HS-5 (cell line): ENCODE measurements at places on chromosomes 12 and 14.

DNA sequence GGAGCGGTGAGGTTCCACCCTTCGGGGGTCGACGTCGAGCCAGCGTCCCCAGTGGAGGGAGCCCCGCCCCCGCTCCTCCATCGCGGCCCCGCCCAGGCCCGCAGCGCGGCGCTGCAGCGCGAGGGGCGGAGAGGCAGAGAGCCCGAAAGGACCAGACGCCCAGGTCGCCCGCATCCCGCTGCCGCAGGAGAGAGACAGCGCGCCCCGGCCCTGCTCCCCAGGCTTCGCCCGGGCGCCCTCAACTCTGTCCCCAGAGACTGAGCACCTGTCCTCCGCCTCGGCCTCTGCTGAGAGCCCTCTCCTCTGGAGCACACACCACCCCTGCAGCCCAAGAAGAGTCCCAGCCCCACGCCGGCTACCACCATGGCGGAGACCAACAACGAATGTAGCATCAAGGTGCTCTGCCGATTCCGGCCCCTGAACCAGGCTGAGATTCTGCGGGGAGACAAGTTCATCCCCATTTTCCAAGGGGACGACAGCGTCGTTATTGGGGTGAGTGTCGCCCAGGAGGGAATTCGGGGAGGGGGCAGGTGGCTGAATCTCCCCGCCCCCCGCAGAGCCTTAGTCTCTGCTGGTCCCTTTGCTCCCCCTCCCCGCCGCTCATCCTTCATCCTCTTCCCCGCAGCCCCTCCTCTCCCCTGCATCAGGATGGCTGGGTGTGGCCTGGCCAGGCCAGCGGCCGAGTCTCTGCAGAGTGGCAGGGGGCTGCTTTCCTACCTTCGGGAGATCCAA lies at the start of gene KIF5A:
KIF5A (plus strand) TSS at position 136 of the 732 bp plus-strand sequence; CDS start at position 364, 228 bp downstream.
- no peak for DNase-seq

DNA sequence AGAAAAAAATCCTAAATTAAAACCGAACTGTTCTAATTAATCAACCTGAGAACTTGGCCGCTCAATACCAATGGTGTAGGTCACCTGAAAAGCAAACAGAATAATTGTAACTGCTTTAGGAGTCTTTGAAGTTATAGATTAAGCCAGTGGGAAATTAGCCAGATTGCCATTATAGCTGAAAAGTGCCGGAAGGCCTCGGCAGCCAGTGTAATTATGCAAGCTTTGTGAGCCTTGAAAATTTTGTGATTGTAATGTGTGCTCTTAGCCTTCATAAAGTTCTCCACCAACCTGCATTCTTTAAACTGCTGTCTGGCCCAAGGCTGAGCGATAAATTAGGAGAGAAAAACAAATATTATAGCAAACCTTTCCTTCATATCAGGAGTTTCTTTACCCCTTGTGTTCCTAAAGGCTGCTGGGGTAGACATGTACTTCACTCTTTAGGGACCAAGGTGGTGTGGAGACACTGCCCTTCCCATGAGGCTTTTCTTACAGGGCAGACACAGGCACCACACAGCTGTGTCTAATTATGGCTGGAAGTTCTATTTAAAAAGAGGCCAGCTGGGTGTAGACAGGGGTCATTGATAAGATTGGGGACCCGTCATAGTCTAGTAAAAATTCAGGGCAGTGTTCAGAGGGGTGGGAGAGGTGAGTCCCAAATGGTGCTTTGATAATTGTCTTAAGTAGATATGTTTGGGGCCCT lies 991.2 kb downstream of the FLRT2 start:
- no peak for DNase-seq

DNA sequence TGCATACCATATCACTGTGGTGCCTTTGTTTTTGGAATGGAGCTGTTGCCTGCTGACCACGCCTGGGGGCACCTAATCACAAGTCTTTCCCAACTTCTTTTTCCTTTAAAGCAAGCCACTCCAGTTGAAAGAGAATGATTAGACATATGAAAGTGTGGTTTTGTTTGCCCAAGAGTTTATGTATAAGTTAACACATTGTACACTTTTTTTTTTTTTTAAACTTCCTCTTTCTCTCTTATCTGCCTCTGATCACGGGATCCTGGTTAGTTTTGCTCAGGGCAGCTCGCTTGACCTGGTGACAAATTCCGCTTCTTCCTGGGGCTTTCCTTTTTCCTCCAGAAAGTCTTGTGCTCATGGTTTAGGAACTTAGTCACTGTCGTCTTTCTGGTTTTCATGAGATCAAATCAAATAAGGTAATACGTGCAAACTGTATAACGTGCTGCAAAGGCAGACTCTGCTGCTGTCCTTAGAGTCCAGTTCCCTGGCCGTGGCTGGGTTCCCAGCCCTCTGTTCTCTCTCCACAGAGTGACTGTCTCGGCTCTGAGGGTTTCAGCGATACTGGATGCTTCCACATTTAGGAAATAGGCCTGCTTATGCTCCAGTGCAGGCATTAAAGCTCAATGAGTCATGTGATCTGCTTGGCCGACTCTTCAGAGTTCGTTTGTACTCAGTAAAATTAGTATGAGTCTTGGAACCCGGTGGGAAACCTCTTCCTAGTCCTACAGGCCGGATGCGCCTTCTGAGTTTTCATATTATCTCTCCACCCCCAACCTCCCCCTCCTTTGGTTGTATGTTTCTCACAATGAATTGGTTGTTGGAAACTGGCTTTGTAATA lies 15.2 kb downstream of the RASSF3 start:
- DNase-seq = peak; percentile 90

DNA sequence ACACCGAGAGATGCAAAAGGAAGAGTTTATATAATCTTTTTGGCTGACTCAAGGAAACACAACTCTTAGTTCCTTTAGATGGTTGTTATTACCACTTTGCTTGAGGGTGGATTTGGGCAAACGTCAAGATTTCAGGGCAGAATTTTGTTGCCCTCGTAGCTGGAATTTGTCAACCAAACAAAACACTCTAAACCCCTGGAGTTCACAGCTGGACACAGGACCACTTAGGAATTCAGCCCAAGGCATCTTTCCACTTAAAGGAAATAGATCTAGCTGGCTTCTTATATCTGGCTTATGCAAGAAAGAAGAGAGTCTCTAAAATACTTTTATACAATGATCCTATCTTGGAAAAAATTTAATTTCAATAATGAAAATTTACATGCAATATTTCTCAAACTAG lies 237.8 kb upstream of the LRIG3 start:
- no peak for DNase-seq

GRCh38 chr12:102197789-102198188 lies at the start of gene PMCH:
TSS of gene PMCH (minus strand) at chr12:102197833. CDS start at chr12:102197770, 63 bp downstream.
- no peak for DNase-seq

DNA sequence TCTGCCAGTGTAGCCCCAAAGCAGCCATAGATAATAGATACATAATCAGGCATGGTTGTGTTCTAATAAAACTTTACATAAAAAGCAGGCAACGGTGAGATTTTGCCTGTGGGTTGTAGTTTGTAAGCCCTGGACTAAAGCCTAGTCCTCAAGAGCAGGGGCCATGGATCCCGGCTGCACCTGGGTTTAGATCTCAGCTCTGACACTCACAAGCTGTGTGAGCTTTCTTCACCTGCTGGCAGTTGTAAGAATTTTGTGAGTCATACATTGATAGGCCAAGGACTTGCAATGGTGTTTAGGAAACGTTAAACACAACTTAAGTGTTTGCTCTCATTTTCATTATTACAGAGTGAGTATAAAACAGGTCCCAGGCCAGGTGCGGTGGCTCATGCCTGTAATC lies 395.8 kb upstream of the TBX3 start:
- no peak for DNase-seq

DNA sequence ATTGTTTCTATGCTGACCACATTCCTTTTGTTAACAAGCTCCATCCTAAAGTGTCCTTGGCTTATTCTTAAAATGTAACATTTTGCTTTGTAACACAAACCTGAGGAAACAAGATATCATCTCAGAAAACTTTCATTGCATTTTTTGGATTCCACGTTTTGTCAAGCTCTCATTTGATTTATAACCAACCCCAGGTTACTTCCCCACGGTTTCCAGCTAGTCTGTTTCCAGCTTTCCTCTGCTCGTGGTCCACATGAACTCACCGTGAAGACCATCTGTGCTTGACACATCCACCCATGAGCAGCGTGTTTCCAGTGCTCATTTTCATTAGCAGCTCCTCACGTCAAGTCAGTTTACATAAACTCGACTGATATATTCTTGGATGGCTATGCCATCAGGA lies 6.4 kb upstream of the NKX2-8 start:
- no peak for DNase-seq

DNA sequence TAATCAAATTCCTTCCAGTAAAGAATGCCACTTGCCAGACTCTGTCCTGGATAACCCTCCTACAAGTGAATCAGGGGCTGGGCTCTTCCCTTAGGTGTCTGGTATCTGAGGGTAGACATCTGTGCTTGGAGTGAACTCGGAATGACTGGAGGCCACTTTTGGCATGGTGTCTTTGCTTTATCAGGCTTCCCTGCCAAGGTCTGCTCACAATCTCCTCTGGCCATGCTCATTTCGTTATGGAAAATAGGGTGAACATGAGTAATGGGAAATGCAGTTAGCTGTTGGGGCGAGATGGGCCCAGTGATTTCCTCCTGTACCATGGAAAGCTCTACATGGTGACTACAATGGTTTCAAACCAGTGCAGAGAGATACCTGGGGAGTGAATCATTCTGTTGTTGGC lies 212.9 kb downstream of the NRXN3 start:
- DNase-seq = no peak

- no peak for DNase-seq
Observed at GRCh38 chr12:82412246-82412645, 53.9 kb downstream of the METTL25 start.

- no peak for DNase-seq
Observed at GRCh38 chr12:106736051-106736957, 38.2 kb upstream of the RIC8B start.

DNA sequence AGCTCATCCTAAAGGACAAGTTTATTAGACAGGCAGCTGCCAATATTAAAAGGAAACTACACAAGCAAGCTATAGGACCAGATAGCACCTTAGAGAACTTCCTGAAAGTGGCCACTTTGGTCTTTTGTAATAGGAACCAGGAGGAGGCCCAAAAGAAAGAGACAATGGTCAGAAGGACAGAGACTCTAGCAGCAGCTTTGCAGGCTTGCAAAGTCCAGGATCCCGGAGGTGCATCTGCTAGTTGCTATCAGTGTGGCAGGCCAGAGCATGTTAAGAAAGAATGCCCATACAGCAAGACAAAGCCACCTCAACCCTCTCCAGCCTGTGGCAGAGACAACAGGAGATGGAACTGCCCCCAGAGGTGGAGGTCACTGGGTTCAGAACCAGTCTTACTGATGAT lies 23.4 kb downstream of the APOBEC1 start:
- no peak for DNase-seq

DNA sequence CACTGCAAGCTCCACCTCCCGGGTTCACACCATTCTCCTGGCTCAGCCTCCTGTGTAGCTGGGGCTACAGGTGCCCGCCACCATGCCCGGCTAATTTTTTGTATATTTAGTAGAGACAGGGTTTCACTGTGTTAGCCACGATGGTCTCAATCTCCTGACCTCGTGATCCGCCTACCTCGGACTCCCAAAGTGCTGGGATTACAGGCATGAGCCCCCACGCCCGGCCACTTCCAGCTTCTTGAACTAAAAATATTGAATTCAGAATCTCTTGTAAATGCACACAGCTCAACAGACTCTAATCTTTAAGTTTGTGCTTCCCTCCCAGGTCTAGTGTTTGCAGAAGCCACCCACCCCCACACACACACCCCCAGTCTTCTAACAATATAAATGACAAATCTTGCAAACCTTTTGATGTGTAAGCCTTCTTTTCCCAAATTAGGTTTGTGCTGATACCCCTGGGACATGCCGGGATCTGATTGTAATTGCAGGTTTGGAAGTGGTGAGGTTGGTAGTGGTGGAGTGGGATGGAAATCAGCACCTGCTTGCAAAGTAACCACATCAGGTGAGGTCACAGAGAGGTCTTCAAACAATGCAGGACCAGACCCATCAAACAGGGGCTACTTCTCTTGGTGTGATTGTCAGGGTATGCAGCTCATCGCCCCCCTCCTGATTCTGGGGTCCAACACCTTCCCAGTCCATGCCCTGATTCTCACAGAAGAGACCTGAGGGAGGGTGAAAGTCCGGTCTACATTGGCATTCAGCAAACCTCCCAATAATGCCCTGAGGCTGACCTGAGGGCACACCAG lies 51.4 kb upstream of the GPR132 start:
- no peak for DNase-seq

DNA sequence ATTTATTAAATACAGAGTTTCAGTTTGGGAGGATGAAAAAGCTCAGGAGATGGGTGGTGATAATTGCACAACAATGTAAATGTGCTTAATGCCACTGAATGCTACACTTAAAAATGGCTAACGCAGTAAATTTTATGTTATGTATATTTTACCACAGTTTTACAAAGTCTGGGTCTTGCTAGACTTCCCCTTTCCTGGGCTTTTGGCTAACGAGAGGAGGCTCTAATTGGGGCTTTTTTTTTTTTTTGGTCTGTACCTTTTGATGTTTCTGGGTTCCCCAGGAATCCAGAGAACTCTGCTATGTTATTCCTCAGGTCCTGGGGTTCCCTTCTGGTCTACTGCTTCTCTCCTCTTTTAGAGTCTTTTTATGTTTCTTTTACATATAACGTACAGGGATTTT lies 355.5 kb downstream of the CACNA1C start:
- no peak for DNase-seq

- DNase-seq = no peak
Observed at GRCh38 chr14:100914597-100915021, 11.1 kb upstream of the RTL1 start.

DNA sequence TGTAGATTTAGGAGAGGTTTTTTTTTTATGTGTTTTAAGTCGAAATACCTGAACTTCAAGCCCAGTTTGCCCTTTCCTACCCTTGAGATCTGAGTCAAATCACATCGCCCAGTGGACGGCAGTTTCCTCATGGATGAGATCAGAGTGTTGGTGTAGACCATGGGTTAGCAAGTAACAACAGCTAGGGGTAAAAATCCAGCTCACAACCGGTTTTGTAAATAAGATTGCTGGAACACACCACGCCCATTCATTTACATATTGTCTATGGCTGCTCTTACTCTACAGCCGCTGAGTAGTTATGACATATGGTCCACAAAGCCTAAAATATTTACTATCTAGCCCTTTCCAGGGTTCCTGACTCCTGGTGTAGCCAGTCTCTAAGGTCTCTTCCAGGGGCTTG lies 158.5 kb upstream of the PLEKHG7 start:
- DNase-seq = no peak

GRCh38 chr12:121781484-121781997 lies 11.9 kb downstream of the RHOF start:
- no peak for DNase-seq

DNA sequence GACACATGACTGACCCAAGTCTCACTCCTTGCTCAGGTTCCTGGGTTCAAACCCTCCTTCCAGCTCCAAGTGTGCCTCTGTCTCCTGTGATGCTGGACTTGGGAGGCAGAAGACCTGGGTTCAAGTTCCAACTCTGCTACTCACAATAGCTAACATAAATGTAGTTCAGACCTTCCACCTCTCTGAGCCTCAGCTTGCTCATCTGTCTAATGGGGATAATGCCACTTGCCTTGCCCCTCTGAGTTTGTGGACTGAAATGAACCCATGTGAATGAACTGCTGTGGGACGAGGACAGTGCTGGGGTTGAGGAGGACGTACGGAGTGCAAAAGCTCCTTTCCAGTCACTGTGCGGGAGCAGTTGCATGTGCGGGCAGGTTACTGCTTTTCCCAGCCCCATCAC lies 40.9 kb downstream of the ACADS start:
- DNase-seq = no peak
